COR-L47 (cell line): ENCODE measurements at places on chromosomes 7 and 10.

GRCh38 chr7:94129443-94130140 is 125.4 kb upstream of the BET1 start:
- DNase-seq = no peak

DNA sequence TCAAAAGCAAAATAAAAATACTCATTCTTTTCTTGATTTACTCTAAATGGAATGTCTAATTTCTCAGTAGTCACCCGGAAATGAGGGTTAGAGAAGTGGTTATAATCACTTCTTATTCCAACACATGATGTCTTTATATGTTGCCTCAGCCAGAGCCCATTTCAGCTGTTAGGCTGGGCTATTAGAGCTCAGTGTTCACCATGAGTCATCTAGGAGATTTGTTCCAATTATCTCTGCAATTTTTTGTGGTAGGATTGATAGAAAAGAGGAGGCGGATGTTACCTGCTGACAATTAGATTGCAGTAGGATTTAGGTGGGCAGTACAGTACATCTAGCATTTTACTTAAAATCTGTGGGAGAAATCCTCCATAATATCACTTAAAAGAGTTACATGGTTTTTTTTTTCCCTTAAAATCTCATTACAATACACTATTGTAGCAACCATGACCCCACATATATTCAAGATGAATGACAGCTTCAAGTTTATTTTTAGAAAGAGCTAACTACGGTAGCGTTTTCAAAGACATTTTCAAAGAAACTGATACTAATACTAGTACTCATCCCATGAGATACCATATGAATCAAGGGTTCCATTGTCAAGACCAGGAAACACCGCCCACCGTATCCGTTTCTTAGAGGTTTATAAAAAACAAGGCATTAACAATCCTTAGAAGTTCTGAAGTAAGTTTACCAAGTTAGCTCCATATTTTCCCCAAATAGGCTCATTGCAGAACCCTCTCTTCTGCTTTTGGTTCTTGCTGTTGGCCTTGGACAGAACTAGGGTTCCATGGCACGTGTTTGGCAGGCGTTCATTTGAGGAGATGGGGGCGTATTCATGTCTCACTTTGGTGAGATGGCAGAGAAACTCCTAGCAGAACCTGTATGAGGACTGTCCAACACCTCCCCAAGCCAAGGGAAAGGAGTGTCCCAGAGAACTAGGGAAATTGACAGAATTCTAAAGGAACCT is 10.4 kb downstream of the CPA2 start:
- no peak for DNase-seq

GRCh38 chr7:8160779-8161345 is 101.1 kb downstream of the ICA1 start:
- DNase-seq = no peak

- DNase-seq = no peak
These were observed 8.5 kb downstream of the SFTPD start for GRCh38 chr10:79940431-79940830.

DNA sequence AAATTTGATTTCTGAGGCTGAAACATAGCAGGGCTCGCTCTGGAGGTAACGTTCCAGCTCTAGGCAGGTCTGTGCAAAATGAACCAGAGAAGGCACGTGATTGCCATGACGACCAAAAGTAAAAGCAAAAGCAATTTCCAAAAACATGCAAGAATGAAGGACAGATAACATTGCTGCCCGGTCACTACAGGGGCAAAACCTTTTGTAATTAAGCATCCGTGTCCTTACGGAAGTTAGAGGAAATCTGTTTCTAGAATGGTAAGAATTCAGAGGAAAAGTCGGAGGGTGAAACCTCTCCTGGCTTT is 2.9 kb downstream of the KLF6 start:
- DNase-seq = no peak

DNA sequence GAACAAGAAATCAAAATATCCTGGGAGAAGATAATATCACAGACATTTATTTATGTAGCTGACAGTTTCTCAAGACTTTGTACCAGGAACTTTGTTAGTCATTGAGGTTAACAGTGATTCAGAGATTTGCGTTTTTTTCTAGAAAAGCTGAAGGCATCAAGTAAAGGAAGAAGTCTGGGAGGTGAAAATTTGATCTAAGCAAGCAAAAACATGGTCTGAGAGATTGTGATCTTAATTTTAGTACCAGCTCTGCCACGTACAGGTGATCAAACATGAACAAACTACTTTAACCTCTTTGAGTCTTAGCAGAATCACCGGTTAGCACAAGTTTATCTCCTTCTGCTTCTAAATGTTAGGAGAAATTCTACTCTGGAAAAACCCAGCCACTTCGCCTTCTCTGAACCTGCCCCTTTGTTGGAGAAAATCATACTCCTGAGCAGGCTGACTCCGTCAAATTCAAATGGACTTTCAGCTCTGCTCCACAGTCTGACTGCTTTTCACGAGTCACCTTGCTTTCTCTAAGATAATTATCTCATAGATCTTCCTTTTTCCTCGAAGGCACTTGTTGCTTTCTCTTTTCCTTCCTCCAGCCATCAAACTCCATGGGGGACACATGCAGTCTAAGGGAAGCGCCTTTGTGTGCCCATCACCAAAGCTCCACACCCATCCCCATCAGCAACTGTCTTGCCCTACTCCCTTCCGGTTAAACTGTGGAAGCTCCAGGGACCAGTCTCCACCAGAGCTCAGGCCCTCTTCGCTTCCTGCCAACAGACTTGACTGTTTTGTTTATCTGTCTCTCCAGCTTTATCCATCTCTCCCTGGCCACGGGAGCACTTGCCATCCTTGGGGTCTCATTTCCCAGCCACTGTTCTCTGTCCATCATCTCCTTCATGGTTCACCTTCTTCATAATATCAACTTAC is 86.3 kb downstream of the PRKCQ start:
- DNase-seq = no peak

- no peak for DNase-seq
These were observed 27.6 kb upstream of the ARMS2 start for GRCh38 chr10:122426829-122427228.

DNA sequence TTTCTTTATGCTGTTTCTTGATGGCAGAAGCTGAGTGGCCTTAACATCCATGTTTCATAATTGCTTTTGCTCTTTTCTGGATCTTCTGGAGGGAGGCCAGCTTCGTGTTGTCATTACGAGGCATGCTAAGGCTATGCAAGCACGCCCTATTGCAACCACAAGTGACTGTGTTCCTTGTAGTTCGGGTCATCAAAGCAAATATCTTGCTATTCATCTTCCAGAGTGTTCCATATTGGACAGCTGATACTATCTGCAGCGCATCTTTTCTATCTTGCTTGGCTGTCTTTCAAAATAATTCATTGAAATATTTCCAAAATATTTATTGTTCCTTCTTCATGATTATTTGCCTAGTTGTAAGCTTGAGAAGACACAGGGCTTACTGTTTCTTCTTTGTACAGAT is 5.0 kb downstream of the EPHB6 start:
- DNase-seq = no peak

- no peak for DNase-seq
These were observed 461.6 kb upstream of the DPP6 start for GRCh38 chr7:153590571-153590970.

- peak; percentile 11 for DNase-seq
These were observed 9.7 kb downstream of the ATP6V0E2 start for GRCh38 chr7:149883452-149883861.

GRCh38 chr7:108310351-108310750 is 145.9 kb downstream of the NRCAM start:
- DNase-seq = no peak

DNA sequence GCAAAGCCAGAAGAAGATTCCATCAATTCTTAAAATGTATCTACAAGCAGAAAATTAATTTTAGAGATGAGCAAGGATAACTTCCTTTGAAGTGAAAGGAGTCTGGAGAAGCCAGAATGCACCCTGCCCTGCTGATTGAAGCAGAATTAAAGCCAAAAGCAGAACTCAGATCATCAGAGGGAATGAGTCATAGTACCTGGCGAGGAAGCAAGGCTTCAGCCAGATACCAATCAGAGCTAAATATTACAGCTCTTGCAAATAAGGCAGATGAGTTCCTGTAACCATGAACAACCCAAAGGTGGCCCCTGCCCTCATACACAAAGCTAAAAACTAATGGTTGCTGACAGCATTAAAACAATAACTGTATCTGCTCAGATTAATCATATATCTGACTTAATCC is 10.4 kb downstream of the HTR7 start:
- DNase-seq = no peak

DNA sequence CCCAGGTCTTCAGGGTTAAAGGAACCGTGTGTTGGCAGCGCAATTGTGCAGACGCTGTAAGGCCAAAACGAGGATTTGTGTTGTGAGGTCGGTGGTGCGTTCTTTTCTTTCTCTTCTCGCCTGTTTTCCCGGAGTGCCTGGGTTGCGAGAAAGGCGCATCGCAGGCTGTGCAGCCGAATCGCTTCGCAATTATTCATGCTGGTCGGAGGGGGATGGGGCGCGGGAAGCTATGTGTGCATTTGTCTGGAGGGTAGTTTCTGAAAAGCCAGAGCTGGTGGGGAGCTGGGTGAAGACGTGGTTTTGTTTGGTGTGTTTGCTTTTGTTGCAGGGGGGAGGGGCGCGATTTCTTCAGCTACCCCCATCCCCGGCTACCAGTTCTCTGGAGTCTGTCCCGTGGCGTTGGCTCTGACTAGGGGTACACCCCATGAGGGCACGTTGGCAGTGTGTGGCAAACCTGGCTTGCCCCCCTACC is 2.1 kb downstream of the MXI1 start:
- no peak for DNase-seq

DNA sequence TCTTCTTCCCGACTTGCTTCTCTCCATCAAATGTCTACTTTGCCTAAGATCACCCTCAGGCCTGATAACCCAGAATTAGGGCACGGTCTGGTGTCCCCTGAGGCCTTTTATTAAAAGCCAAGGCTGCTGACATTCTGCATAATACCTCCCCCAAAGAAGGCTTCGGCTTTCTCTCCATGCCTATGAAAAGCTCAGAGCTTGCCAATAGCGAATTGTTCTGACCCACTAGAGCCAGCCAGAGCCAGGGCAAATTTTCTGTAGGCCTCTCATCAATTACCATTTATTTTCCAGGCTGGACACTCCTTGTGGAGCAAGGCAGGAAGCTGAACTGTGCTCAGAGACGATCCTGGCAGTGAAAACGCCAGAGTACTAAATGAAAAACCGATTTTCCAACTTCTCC is 64.3 kb upstream of the ADRB1 start:
- DNase-seq = no peak

DNA sequence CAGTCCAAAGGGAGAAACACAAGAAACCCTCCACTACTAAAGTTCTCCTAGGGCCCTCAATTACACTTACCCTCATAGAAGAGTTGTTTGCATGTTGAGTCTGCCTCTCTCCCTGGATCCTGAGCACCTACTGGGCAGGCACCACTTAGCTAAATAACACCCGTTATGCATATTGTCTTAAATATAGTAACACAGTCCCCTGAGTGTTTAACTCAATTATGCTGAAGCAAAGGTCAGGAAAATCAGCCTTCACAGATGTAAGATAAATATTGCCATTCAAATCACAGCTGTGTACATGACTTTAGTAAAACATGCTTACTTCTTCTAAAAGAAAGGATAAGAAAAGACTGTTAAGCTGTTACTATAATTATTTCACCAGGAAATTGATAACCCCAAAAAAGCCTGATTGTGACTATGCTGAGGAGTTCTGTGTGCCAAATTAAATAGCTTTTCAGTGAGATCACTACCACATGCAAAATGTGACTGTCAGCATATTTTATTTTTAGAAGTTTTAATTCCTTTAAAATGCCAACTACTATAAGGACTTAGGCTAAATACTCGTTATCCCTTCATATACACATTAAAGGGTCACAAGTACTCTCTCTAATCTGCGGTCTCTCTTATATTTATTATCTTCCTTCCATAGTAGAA is 733.9 kb upstream of the PHF14 start:
- peak; percentile 88 for DNase-seq

DNA sequence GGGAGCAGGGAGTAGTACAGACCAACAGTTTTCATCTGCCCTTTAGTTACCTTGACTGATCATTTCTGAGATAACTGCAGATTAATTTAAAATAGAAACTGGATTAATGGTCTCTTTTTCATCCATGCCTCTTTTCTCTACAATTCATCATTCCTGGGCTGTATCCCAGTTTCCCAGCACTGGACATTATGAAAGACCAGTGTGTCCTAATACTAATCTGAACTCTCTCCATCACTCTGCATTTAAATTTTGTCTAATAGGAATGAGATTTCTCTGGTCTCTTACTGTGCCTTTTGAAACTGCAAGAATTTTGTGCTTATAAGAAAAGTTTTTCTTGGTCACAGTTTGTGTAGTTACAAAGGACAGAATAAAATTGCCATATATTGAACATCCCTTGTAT is 12.7 kb downstream of the PLEKHA8 start:
- DNase-seq = no peak

DNA sequence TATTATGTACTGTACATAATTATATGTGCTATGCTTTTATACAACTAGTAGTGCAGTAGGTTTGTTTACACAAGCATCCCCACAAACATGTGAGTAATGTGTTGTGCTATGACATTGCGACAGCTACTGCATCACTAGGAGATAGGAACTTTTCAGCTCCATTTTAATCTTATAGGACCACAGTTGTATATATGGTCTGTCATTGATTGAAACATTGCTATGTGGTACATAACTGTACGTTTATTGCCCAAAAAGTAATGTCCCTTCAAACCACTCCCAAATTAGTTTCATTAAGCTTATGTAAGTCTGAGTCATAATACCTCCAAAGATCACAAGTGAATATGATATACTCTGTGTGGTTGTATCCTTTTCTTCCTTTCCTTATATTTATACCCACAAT is 183.2 kb upstream of the POT1 start:
- DNase-seq = no peak

- no peak for DNase-seq
These were observed 82.8 kb upstream of the FRMD4A start for GRCh38 chr10:14413523-14413922.

- DNase-seq = no peak
These were observed 22.1 kb downstream of the CEP55 start for GRCh38 chr10:93518531-93518930.

DNA sequence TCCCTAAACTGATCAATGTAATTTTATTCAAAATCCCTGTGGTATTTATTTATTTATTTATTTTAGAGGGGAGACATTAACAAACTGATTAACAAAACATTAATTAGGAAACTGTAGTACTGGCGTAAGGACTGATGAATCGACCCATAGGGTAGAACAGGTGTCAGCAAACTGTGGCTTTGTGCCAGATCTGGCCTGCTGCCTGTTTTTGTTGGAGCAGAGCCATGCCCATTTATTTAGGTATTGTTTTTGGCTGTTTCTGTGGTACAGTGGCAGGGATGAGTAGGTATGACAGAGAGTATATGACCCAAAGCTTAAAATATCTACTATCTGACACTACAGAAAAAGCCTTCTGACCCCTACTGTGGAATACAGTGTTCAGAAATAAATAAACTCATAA is 332.5 kb upstream of the ETV1 start:
- peak; percentile 87 for DNase-seq

DNA sequence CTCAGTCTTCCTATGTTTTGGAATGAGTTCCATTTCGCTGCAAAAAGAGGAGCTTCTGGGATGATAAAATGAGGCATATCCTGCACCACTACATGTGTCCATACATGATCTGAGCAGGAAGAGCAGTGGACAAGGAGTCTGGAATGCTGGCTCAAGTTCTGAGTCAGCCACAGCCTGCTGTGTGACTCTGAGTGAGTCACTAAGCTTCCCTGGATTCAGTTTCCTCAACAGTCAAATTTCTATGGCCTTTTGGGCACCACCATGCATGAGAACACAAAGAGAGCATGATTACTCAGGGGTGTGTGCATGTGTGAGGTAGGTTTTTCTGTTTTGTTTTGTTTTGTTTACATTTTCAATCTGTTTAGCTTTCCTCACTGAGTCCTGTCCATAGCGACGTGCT is 254.6 kb downstream of the ANKRD30A start:
- no peak for DNase-seq
